ENCODE measurements at places on chromosomes 4 and X.

DNA sequence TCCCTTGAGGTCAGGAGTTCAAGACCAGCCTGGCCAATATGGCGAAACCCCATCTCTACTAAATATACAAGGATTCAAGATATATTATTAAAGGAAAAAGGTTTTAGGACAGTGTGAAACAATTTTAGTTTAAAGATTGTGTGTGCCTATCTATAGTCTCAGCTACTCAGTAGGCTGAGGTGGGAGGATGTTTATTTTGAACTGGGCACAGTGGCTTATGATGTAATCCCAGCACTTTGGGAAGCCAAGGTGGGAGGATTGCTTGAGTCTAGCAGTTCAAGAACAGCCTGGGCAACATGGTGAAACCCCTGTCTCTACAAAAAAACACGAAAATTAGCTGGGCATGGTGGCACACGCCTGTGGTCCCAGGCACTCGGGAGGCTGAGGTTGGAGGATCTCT lies 31.4 kb upstream of the REST start:
- no peak for DNase-seq

DNA sequence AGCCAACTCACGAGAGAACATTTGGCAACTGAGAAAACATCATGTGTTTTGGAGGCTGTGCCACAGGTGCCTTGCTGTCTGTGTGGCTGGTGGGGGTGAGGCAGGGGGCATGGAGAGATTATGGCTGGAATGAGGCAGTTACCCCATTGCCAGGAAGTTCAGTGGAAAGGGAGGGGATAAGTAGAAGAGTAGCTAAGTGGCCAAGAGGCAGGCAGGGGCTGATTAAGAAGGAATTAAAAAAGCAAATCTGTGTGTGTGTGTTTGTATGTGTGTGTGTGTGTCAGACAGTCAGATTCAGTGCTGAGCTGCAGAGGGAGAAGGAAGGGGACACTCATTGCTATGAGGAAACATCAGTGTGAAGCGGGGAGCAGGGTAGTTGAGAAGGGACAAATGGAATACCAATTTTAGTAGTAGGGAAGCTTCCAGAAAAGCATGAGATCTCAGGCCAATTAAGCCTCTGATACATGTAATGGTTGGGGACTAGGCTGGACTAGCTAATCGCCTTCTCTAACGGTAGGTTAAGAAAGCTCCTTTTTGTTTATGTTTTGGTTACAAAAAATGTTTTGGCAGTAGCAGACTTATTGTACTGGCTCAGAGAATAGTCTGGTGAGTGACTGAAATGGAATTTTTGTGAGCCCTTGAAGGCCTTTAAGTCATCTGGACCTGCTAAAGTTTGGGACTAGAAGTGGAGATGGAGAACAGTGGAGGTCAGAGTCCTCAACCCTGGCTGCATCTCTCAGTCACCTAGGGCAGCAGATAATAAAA lies 18.5 kb downstream of the TMEM164 start:
- no peak for DNase-seq

DNA sequence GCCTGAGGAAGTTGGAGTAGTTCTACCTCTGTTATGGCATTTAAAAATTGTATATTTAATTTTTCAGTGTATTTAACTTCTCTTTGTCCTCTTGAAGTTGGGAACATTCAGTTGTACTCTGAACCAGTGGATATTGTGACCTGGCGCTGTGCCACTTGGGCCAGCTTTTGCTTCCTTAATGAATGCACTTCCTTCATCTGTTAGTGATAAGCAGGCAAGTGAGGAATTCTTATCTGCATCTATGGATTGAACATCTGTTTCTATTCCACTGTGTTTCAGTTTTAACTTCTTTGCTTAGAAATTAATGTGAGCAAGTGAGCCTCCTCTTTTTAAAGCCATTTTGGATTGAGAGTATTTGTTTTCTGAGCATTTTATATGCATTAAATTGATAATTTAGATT lies 128.3 kb downstream of the UCHL1 start:
- no peak for DNase-seq

DNA sequence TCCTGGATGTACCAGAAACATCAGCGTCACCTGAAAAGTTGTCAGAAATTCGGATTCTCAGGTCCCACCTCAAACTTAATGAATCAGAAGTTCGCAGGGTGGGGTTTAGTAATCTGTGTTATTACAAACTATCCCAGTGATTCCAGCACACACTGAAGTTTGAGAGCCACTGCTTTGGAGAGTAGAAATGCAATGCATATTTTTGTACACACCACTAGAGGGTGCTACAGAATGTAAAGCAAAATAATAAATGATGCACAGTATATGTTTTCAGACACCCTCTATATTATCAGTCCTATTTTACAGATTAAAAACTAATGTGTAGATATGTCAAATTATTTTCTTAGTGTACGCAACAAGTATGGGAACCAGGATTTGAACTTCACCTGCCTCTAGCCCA lies 2.4 kb upstream of the MORF4L2 start:
- no peak for DNase-seq

GRCh38 chr4:33482773-33483172 lies 2761.5 kb downstream of the ARAP2 start:
- DNase-seq: no peak

DNA sequence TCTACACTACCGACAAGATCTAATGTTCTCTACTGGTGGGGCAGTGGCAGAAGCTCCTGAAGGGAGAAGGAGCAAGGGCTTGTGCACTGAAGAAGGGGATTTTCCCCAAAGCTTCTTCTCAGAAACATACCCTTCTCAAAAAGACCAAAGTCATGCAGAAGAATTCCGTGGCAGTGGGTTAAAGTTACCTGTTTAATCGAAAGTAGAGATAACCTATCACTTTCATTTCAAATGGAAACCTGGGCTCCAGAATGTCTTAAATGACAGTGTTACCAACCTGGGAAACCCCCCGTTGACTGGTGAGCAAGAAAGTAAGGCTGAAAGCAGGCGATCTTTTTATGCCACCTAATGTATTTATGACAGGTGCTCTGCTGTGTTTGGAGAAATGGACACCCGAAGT lies 92.5 kb upstream of the TEX13D start:
- DNase-seq: no peak

- no peak for DNase-seq
Measured at GRCh38 chr4:156378033-156378665, 424.5 kb upstream of the CTSO start.

DNA sequence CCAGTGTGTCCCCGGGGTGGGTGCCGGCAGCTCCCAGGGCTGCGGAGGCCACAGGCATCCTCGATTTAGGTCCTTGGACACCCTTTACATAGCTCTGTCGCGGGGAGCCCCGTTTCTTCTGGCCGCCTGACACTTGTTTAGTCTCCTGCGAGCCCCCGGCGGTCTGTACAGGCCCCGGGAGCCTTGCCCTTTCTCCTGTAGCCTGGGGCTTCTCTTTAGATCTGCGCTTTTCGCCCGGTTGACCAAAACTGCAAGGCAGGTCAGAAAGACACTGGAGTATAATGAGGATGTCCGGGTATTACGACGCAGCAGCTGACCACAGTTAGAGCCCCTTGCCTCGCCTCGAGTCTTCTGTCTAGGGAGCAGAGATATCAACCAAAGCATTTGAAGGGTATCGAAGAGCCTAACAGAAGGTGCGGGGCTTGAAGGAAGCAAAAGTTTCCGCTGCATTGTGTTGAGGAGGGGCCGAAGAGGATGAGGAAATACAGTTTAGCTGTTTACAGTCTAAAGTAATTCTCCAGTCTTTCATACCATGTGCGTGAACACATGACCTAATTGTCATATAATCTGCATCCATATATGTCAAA lies 479 bp downstream of the BRCC3 start:
- no peak for DNase-seq

DNA sequence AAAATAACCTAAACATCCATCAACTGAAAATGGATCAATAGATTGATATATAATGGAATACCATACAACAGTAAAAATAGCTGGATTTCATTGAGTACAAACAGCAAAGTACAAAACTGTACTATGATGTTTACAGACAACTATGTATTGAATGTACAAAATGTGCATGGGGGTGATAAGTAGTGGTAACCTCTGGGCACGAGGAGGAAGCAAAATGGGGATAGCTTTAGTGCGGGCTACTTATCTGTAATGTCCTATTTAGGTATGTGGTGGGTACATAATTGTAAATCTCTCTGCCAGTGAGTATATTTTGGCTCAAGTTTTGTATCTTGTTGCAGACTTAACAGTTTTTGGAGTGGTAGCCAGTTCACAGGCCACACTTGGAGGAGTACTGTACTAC lies 123.6 kb downstream of the STAG2 start:
- no peak for DNase-seq

GRCh38 chrX:39477762-39478120 lies 620.0 kb downstream of the BCOR start:
- DNase-seq: no peak

GRCh38 chrX:141652286-141652685 lies 46.3 kb downstream of the SPANXD start:
- no peak for DNase-seq

DNA sequence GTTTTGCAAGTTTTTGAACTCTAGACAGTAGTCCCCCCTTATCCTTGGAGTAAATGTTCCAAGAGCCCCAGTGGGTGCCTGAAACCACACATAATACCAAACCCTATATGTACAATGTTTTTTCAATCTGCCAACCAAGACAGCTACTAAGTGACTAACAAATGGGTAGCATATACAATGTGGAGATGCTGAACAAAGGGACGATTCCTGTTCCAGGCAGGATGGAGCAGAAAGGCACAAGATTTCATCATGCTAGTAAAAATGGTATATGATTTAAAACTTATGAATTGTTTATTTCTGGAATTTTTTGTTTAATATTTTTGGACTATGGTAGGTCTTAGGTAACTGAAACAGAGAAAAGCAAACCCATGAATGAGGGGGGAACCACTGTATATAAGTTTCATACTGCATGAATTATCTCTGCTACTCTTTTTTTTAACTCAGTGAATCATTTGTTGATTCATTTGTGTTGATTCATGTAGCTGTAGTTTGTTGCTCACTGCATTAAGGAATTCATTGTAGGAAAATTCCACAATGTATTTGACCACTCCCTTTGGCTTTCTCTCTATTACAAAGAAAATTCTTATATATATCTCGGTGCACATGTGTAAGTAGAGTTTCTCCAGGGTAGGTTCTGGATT lies 21.9 kb upstream of the ANXA3 start:
- no peak for DNase-seq

GRCh38 chr4:8289151-8289750 lies 19.7 kb downstream of the HTRA3 start:
- no peak for DNase-seq

DNA sequence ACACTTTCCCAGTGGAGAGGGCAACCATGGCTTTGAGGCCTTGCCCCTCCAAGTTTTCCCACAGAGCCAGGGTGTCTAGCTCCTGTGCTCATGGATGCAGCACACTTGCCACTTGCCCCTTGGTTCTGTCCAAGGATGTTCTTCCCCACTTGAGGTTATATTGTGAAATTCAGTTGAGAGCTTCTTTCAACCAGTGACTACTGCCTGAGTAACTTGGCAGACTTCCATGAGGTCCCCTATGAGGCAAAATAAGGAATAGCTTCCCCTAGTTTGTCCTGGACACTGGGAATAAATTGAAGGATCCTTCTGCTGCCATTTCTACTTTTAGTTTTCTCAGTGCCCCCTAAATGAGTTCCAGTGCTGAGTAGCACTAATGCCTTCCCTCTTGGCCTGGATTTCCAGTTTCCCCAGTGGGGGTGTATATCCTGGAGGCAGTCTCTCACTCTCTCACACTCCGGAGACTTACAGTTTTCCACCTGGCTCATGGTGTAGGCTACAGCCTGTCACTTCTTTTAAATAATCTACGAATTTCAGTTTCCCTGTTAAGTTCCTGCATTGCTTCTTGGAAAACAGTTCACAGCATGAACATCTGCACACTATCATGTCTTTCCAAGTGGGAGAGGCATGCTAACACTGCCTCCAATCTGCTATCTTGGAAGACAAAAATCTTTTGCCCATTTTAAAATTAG lies 36.4 kb upstream of the ADH4 start:
- no peak for DNase-seq

All from brain pericyte (primary cell).